ENCODE measurements at places on chromosomes 5 and 9.

- no peak for DNase-seq
These were observed 188.4 kb upstream of the ELL2 start for GRCh38 chr5:96150007-96150406.

- DNase-seq: no peak
These were observed 217.6 kb downstream of the CAAP1 start for GRCh38 chr9:26675035-26675434.

DNA sequence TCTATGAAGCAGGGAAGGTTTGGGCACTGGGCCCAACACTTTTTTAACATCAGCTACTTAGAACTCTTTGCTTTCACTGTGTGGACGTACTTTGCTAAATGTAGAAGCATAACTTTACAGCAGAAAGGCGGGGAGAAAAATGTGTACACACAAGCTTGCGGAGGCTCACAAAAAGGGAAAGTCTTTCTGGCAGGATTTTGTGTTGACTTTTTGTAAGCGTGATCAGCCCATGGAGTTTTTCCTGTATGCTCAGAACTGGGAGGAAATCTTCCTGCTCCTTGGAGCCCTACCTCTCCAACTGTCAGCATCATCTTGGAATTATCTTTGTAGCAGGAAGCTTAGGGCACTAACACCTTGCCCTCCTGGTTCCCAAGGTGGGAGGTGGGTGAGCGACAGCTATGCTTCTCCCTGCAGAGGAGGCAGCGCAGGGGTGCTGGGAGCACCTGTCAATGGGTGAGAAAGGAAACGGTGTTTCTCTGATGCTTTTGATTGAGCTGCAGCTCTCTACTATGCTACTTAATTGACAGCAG is 321.9 kb downstream of the GADD45G start:
- no peak for DNase-seq

DNA sequence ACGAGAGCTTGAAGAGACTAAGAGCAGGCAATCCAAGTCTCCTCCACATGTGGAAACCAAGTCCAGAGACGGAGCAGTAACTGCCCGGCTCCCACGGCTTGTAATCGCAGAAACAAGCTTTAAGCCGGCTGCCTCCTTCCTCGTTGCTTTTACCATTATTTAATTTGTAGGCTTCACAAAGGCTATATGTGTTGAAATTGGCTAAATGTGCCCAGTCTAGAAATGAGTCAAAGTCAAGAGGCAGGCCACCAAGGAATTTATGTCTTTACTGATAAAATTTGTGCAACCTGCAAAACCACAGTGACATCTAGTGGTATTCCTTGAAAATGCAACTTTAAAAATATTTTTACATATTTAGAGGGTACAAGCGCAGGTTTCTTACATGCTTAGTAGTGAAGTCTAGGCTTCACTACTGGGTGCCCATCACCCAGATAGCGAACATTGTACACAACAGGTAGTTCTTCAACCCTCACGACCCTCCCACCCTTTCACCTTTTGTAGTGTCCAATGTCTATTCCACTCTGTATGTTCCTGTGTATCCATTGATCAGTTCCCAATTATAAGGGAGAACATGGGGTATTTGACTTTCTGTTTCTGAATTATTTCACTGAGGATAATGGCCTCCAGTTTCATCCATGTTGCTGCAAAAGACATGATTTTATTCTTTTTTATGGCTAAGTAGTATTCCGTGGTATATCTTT is 33.5 kb upstream of the EBF1 start:
- no peak for DNase-seq

DNA sequence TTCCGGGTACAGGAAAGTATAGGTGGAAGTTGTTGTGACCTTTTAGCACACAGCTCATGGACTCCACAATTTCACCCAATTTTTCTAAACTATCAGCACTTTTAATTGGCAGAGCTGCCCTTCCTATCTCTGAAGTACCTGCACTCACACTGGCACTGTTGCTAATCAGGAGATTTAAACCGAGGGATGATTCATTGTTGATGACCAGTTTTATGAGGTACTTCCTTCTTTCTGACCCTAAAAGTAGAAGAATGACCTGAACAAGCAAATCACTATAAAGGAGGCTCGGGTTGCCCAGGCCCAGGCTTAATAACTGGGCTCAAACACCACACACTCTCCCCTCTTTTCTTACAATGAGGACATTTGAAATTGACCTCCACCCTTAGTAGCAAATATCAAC is 105.9 kb downstream of the KCNN2 start:
- no peak for DNase-seq

DNA sequence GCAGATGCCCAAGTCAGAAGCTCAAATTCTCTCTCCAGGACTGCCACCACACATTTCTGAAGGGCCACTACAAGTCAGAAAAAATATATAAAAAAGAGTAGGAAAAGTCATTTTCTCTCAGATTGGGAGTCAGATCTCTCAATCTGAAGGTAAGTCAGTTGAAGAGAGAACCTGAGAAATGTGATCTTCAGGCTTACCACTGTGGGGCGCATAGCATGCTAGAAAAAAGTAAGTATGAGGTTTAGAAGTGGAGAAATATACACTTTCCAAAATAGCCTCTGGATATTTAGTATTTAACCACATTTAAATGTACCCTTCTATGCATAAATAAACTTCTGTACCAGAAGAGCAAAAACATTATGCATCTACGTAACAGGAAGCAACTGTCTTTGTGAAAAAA is 800.7 kb upstream of the CTNND2 start:
- no peak for DNase-seq

- no peak for DNase-seq
These were observed 29.8 kb upstream of the ALDOB start for GRCh38 chr9:101465326-101465915.

GRCh38 chr9:76603931-76604570 is 145.1 kb downstream of the GCNT1 start:
- no peak for DNase-seq

- no peak for DNase-seq
These were observed 434.1 kb downstream of the HCN1 start for GRCh38 chr5:45262061-45262590.

DNA sequence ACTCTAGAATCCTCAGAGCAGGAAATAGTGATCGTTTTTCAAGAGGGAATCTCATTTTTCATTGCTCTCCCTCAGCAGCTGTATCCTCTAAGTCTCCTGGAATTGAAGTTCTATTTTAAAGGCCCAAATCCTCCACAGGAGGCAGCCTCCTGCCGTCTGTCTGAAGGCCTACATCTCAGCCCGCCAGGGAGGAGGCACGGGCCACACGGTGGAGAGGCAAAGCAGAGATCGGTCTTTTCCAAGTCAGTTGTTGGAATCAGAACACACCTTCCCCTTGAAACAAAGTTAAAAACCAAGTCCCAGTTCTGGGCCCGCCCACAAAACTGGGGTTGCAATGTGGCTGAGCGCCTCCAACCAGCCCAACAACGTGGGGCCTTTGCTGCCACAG is 68.7 kb downstream of the RAPGEF1 start:
- no peak for DNase-seq

- no peak for DNase-seq
These were observed 108.6 kb upstream of the TBC1D2 start for GRCh38 chr9:98364086-98364485.

DNA sequence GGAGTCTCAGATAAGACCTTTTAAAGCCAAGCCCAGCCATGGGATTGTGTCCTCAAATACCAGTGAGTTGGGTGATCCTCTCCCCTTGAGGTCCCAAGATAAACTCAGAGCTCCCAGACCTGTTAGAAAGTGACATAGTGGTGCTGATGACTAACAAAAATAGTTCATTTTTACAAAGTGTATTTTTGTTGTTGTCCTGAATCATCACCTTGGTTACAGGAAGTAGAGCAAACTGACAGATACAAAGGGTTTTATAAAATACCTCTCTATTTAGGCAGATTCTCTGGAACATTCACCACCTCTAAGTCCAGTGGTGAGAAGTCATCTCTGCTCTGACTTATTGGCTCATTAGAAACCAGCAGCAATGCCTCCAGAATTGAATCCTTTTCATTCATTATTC is 259.3 kb downstream of the CEMIP2 start:
- DNase-seq: no peak

- no peak for DNase-seq
These were observed 2.0 kb upstream of the ADAMTS6 start for GRCh38 chr5:65483546-65484346.

GRCh38 chr5:13501176-13501575 is 443.3 kb downstream of the DNAH5 start:
- no peak for DNase-seq

DNA sequence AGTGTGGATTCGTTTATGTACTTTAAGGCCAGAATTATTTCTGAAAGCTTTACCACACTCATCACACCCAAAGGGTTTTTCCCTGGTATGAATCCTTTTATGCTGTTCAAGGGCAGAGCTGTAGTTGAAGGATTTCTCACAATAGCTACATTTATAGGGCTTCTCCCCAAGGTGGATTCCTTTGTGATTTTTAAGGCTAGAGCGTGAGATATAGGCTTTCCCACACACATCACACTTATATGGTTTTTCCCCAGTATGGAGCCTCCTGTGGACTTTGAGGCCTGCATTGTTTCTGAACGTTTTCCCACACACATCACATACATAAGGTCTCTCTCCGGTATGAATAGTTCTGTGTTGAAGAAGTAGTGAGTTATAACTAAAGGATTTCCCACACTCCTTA is 11.2 kb downstream of the ZFP62 start:
- DNase-seq: no peak

- no peak for DNase-seq
These were observed 17.7 kb upstream of the AUH start for GRCh38 chr9:91379426-91379825.

DNA sequence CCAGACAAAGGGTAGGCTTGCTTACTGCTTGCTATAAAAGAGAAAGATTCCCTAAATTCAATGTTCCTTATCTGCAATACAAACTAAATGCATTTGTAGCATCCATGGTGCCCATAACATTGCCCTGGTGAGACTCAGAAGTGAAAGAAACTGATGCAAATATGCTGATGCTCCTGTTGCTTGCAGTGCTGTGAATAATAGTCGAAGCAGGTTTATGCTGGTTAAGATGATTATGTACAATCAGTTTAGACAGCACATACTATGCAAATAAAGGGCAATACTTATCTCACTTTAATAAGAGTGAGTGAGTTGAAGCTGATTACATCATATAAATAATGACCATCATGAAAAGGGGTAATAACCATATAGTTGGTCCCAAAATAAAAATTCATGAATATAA is 215.5 kb downstream of the SNCAIP start:
- no peak for DNase-seq

DNA sequence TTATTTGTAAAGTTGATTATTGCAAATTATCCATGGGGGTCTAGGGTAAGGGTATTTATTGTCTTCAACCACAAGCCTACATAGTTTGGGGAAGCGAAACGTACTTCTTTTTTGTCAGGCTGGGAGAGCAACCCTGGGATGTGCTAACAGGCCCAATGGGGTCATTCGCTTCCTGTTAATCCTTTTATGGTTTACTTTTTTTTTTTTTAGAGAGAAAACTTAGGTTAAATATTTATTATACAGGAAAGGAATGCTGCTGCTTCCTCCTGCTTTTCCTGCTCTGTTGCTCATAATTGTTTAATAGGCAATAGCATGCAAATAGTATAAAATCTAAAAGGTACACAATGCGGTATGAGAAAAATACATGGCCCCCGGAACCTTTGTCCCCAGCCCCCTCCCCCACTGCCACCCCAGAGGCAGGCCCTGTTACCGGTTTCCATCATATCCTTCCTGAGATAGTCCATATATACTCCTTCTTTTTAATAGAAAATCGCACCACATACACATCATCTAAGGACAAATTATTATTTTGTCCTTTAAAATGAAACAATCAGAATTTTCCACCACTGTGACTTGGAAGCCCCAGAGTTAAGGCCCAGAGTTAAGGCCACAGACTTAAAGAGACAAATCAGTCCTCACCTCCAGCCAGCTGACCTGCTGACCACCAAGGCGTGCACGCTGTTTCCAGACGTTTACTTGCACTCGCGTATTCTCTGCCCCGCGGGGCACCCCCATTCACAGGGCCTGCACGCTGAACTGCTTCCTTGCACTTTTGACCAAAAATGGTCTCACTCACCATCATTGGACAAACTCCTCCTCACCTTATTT is 83.9 kb downstream of the NDFIP1 start:
- DNase-seq: no peak

DNA sequence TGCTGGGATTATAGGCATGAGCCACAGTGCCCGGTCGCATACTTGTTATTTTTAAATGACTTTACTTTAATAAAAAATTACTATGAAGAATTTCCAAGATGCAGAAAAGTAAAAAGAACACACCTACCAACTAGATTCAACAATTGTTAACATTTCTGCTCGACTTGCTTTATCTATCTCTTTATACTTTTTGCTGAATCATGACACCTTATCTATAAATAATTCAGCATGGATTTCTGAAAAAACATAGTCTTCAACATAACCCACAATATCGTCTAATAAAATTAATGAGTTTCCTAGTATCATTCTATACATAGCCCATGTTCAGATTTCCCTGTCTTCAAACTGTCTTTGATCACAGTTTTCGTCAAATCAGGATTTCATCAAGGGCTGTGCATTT is 25.9 kb downstream of the HMCN2 start:
- DNase-seq: no peak

DNA sequence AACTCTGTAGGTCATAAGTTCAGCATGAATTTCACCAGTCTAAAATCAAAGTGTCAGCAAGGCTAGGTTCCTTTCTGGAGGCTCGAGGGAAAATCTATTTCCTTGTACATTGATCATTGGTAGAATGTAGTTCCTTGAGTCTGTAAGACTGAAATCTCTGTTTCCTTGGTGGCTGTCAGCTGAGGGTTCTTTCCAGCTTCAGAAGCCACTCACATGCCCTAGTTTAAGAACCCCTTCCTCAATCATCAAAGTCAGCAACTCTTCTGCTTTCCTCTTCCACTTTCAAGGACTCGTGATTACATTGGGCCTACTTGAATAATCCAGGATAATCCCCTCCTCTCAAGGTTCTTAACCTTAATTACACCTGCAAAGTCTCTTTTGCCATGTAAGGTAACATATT is 4.9 kb upstream of the SCAMP1 start:
- DNase-seq: no peak

DNA sequence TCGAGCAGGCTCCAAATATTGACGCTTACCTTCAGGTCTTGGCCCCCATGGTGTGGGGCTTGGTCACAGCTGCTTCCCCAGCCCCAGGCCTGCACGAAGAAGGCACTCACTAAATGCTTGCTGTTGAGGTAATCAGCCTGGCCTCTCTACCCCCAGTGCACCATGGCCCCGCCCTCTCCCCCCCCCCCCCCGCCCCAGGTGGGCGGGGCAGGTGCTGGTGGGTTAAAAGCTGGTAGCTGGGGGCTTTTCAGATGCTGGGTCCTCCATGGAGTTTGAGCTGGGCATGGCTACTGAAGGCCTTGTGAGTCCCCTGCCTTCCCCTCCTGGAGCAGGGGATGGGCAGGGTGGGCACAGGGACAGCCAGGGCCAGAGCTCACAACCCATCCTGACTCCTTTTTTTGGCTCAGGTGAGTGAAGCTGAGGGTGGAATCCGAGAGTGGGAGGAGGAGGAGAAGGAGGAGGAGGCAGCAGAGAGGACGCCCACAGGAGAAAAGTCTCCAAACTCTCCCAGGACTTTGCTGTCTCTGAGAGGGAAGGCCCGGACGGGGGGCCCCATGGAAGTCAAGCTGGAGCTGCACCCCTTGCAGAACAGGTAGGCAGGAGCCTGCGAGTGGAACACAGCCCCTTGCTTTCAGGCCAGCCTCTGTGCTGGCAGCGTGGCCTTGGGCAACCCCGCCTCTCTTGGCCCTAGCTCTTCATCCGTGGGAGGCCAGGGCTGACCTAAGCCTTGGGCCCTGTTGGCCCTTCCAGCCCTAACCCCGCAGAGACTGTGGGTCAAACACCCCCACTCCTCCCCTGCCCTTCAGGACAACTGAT is 4.4 kb upstream of the TSPAN17 start:
- DNase-seq: no peak
